ENCODE measurements at places on chromosomes 6 and 20.
A peak's percentile ranks its signal among the peaks of the same experiment; 100 is the strongest.

GRCh38 chr6:138291036-138291848 lies 73.0 kb upstream of the PBOV1 start:
- peak; percentile 31 for DNase-seq

DNA sequence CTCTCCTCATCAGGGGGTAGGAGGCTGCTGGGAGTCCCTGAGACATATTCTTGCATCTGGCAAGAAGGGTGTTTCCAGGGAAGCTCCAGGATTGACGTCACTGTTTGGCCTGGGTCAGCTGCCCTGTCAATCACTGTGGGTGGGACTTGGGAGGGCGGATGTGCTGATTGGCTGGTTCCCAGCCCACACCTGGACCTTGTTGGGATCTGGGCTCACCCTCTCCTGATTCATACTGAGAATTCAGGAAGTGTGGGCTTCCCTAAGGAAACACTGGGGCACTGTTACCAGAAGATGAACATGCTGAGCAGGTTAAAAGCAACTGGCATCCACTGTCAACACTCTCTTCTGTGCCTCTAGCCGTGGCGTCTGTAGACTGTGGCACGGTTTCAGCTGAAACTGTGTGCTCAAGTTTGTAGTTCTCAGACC lies 36.5 kb downstream of the CDH26 start:
- DNase-seq = no peak

DNA sequence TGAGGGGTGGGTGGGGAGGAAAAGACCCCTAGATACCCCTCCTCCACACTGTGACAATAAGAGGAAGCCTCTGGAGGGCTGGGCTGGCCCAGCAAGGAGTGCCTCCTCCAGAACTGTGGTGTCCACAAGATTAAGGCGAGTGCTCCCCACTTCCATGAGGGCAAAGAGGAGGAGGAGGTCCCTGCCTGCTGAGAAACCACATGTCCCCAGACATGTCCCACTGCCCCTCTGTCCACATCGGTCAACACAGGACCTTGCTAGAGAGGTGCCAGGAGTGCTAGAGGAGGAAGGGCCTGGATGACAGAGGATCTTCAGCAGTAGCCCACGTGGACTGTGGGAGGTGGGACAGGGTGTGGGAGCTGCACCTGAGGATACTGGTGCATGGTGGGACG lies 3.1 kb downstream of the RAET1G start:
- DNase-seq = no peak

GRCh38 chr6:127176146-127176545 lies 57.7 kb downstream of the RSPO3 start:
- DNase-seq = no peak

- no peak for DNase-seq
Observed at GRCh38 chr6:149264629-149265028, 52.9 kb upstream of the TAB2 start.

DNA sequence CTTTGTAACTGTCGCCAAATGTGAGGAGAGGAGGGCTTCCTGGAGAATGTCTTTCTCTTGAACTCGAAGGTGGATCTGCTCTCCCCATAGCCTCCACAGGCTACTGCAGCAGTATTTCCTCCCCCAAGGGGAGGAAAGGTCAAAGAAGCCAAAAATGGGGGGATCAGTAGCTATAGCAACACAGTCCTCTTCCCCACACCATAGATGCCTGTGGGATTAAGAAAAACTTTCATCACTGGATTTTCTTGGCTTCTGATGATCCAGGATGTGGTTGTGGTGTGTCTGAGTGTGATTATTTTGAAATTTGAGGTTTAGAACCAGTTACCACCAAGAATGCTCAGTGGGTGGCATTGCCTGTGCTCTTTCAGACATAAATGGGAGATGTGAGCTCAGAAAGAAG lies 140.1 kb upstream of the SPACA1 start:
- peak; percentile 12 for DNase-seq

- no peak for DNase-seq
Observed at GRCh38 chr20:23542801-23543200, 25.5 kb downstream of the CST9L start.

GRCh38 chr6:117818449-117818848 lies 88.6 kb upstream of the SLC35F1 start:
- DNase-seq = no peak

DNA sequence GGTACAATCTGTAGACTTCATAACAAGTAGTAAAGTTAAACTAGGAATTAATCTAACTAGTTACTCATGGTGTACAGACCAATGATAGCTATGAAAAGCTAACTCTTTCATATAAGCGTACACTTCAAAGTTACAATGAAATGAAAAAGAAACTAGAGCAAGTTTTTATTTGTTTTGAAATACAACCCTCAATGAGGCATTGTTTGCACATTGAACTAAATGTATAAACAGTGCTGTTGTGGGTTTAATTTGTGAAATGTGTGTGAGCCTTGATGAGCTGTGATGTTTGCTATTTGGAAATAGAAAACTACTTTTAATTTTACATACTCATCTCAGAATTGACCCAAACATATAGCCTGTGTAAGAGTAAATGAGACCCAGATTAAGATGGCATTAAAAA lies 11.1 kb upstream of the EYA4 start:
- no peak for DNase-seq

DNA sequence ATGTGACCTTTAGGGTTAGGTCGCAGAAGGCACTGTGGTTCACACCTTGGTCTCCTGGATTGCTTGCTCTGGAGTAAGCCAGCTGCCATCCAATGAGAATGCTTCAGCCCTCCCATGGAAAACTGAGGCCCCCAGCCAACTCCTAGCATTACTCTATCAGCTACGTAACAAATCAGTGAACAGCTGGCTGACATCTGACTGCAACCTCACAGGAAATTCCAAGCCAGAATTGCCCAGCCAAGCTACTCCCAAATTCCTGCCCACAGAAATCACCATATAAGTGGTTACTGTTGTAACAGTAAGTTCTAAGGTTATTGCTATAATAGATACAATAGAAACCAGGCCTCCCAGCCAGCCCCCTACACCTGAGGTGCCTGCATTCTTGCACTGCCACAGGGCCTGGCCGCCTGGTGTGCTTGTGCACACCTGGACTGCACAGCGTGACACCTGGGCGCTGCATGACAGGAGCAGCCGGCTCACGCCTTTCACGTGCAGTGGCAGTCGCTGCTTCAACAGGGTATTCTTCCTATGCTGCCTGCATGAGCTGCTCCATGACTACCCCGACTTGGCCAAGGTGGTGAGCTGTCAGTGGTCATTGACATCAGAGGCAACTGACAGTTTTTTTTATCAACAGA lies 429.7 kb upstream of the RUNX2 start:
- DNase-seq = peak; percentile 29

DNA sequence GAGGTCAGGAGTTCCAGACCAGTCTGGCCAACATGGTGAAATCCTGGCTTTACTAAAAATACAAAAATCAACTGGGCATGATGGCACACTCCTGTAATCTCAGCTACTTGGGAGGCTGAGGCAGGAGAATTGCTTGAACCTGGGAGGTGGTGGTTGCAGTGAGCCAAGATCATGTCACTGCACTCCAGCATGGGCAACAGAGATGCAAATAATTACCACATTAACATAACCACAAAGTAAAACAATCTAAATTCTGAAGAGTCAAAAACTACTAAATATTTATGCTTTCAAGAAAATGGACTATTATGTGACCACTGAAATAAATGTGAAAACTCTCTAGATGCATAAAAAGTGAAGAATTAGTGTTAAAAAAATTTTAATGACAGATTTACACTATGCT lies 59.9 kb downstream of the CYP39A1 start:
- DNase-seq = no peak

DNA sequence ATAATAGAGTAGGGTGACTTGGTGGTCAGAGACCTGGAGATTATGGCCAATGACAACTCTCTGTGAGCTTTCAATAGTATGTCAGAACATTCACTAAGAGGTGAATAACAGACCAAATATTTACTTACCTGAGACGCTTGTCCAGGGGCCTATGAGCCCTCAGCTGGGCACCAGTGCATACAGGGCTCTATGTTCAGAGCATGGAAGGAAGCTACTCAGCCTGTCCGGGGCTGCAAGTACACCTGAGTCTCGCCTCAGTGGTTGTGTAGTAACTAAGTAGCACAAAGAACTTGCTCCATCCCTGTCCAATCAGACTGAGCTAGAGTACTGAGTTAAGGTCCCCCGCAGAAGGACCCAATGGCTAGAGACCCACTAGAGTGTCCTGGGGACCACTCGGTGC lies 11.6 kb upstream of the SCGN start:
- no peak for DNase-seq

- no peak for DNase-seq
Observed at GRCh38 chr6:52642368-52642767, 28.5 kb upstream of the TMEM14A start.

DNA sequence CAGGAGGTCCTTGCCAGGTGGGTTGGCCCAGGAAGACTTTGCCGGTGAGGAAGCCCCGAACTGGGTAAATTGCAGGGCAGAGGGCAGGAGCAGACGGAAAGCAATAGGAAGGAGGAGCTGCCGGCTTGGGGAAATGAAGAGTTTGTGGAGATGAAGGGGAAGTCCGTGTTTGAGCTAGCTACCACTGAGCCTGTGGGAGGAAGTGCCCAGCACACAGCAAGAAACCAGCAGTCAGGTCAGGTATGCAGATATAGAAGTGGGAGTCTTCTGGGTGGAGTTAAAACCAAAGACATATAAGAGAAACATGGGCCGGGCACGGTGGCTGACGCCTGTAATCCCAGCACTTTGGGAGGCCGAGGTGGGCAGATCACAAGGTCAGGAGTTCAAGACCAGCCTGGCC lies 34.7 kb downstream of the CD24 start:
- DNase-seq = no peak

- DNase-seq = peak; percentile 78
Observed at GRCh38 chr6:16136621-16137450, 8.0 kb downstream of the MYLIP start.
